Activated naive CD4-positive, alpha-beta T cell treated with Interleukin-2 at 50 U/mL for 16 hours (primary cell): ENCODE measurements at places on chromosomes 1 and 21.

GRCh38 chr1:155171836-155172731 lies 1.0 kb downstream of the KRTCAP2 start:
- no peak for DNase-seq

DNA sequence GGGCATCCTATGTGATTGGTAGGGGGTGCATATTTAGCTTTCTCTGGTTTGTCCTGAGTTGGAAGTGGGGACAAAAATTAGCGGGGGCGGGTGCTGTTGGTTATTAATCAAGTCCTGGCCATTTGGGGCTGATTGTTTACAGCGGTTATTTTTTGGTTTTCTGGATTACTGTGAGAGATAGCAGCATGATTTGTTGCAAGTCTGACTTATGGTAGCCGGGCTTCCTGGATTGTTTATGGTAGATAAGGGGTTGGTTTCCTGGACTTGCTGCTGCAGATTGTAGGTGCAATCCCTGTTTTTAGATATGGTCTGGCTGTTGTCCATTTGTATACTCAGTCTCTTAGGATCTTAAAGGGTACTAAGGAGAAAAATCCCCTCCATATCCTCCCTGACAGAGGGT lies 12.1 kb upstream of the PROK1 start:
- DNase-seq = no peak

GRCh38 chr1:115082949-115083348 lies 6.4 kb downstream of the TSPAN2 start:
- no peak for DNase-seq

- no peak for DNase-seq
These were observed 6.2 kb downstream of the MED8 start for GRCh38 chr1:43383449-43383848.

GRCh38 chr1:51331206-51332100 lies 1.1 kb upstream of the TTC39A start:
- no peak for DNase-seq

DNA sequence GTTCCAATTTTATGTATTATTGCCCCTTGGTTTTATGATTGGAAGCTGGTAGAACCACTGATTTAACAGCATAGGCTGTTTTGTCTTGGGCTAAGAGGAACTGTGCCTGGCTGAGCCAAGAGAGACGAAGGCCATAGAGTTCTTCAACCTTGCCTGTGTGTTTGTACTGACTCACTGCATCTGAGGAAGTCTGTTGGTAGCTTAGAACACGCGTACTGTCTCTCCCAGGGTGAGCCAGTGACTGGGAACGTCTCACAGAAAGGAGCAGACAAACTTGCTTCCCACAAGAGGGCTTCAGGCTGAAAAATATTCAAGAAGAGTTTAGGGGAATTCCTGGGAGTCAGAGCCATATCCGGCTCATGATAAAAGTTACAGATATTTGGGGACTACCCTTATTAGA lies 14.9 kb downstream of the TMEM51 start:
- no peak for DNase-seq

DNA sequence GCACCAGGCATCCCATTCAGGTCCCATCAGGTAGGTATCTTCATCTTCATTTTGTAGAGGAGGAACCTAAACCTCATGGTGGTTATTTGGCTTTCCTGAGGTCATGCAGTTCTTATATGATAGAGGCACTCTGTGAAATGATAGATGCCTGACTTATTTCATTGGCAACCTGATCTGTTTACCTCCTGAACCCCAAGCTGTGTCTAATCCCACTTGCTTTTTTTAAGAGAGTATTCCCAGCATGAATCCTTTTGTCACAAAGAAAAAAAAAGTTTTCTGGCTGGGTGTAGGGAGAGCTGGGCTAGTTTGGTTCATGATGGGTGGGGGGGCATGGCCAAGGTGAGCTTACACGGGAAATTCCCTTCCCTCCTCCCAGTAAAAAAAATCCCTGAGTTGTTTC lies 154.2 kb downstream of the TENT5C start:
- DNase-seq = no peak

- no peak for DNase-seq
These were observed 45.0 kb downstream of the VAV3 start for GRCh38 chr1:107919953-107920352.

GRCh38 chr1:25821112-25821476 lies 1.3 kb downstream of the MTFR1L start:
- no peak for DNase-seq

DNA sequence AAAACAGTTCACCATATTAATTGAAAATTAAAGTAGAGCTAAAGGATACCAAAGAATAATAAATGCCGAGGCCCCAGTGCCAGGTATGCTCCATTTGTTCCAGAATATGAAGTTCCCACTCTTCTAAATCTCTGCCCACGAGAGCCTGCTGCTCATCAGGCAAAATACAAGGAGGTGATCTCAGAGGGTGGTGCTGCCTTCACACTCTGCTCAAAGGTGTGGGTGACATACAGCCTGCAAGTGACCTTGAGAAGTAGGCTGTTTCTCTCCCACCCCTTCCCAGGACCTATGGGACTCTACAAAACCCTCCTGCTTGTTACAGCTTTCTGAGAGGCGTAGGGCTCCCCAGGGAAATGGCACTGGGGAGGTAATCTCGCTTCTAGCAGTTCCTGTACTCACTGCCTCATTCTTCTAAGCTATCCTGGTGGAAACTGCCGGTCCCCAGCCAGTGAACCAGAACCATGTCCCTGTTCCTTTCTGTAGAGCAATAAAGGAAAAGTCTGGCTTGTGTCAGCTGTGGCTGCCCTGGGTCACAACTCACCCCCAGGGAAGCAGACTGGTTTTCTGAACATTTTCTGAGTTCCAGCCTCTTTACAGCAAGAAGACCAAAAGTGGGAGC lies 26.9 kb upstream of the DPT start:
- no peak for DNase-seq

- DNase-seq = no peak
These were observed 559.5 kb upstream of the CHRM3 start for GRCh38 chr1:238826891-238827290.

- no peak for DNase-seq
These were observed 29.3 kb downstream of the CRYZ start for GRCh38 chr1:74703386-74704182.

DNA sequence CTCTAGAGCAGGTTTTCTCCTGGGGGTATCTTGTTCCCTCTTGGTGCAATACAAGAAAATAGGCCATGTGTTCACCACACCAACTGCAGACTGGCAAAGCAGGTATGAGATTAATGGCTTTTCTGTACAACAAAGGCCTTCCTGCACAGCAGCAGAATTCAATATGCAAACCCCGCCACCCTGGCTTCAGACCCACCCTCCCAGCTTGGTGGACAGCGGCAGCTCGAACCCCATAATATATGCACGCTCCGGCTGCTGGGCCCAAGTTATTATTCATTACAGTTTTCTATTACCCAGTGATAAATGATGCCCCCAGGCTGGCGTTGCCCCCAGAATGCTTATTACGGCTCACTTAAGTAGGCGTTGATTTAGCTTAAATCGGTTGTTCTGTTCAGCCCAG lies 144.2 kb downstream of the RRAGC start:
- DNase-seq = no peak

GRCh38 chr21:17783481-17784179 lies 35.5 kb downstream of the C21orf91 start:
- no peak for DNase-seq

DNA sequence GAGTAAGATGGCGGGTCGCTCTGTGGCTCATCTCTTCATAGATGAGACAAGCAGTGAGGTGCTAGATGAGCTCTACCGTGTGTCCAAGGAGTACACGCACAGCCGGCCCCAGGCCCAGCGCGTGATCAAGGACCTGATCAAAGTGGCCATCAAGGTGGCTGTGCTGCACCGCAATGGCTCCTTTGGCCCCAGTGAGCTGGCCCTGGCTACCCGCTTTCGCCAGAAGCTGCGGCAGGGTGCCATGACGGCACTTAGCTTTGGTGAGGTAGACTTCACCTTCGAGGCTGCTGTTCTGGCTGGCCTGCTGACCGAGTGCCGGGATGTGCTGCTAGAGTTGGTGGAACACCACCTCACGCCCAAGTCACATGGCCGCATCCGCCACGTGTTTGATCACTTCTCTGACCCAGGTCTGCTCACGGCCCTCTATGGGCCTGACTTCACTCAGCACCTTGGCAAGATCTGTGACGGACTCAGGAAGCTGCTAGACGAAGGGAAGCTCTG lies 2.4 kb downstream of the TNFAIP8L2 start:
- no peak for DNase-seq

GRCh38 chr1:38153778-38154470 lies 107.3 kb upstream of the POU3F1 start:
- DNase-seq = no peak

GRCh38 chr1:196649990-196650389 lies 1.9 kb upstream of the CFH start:
- no peak for DNase-seq

GRCh38 chr1:64855557-64855956 lies 110.7 kb downstream of the RAVER2 start:
- no peak for DNase-seq

GRCh38 chr21:42465803-42466127 lies 30.3 kb downstream of the RSPH1 start:
- DNase-seq = no peak

DNA sequence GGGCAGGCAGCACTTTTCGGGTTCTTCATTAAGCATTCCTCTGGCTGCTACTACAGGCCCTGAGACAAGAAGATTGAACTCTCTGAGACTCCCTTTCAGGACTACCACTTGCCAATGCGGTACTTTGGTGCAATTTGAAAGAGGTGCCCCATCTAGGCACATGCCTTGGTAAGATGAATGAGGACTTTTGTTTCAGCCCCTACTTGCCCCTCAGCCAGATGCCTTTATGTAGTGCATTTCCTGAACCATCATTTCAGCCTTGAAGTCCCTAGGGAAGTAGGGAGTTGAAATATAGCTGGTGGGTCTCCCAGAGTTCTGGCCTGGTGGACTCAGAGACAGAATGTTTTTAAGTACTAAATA lies 123.8 kb downstream of the PLXNA2 start:
- no peak for DNase-seq

DNA sequence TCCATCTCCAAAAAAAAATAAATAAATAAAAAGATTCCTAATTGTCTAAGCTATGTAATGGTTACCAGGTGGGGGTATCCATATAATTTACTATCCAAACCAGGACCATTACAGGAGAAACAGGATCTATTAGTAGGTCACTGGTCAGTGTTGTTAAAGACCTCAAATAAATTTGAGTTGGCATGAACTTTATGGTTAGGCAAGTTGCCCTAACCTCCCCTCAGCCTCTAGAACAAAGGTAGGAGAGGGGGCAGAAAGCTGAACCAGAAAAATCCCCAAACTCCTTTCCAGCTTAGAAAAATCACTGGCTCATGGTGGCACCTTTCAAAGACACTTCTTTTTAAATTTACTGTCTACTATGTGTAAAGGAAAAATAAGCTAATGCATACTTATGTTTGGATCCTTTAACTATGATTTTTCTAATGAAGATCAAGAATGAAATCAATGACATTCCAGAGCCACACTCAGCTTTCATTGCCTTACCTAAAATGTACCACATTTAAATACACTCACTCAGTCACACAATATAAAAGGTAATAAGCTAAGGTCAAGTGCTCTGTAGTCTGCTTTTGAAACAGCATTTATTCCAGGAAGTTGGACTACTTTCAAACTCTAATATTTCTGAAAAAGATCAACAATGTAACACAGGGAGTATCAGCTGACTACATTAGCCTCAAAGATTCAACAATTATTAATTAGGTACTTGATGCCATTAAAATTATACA lies 13.8 kb downstream of the EIF4G3 start:
- no peak for DNase-seq
